ENCODE measurements at places on chromosomes 1 and 21.

DNA sequence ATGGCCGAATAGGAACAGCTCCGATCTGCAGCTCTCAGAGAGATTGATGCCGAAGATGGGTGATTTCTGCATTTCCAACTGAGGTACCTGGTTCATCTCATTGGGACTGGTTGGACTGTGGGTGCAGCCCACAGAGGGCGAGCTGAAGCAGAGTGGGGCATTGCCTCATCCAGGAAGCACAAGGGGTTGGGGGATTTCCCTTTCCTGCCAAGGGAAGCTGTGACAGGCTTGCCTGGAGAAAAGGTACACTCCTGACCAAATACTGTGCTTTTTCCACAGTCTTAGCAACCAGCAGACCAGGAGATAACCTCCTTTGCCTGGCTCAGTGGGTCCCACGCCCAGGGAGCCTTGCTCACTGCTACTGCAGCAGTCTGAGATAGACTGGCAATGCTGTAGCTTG is 66.9 kb downstream of the HSD3B1 start:
- DNase-seq = no peak

DNA sequence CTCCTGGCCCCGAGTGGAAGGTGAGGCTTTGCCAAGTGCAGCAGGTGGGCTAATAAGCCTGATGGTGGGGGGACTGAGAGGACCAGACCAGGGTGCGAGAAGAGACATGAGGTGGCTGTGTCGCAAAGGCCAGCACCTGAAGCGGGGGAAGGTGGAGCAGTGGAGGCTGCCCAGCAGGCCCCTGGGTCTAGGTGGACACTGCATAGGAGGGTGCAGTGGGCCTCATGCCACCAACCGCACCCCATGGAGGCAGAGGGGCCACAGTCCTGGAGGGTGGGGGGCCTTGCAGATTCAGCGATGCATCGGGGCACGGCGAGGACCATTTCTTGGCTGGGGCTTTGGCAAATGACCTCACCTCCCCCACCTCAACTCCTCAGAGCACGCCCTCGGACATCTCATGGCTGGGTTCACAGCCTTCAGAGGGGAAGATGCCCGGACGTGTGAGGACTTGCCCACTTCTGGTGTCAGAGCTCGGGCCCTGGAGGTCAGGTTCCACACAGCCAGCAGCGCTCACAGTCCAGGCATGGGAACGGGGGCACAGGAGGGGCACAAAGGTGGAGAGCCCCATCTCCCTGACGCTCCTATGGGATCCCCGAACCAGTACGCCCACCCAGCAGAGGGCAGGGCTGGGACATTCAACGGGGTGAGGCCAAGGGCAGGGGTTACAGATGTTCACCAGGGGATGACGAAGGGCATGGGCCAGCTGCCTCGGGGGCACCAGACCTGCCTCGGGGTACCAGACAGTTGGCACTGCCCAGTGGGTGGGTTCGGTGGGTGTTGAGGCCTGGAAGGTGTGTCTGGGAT is 35.4 kb downstream of the UBE2G2 start:
- DNase-seq = no peak

- no peak for DNase-seq
These were observed 104.7 kb downstream of the NCAM2 start for GRCh38 chr21:21102896-21103295.

DNA sequence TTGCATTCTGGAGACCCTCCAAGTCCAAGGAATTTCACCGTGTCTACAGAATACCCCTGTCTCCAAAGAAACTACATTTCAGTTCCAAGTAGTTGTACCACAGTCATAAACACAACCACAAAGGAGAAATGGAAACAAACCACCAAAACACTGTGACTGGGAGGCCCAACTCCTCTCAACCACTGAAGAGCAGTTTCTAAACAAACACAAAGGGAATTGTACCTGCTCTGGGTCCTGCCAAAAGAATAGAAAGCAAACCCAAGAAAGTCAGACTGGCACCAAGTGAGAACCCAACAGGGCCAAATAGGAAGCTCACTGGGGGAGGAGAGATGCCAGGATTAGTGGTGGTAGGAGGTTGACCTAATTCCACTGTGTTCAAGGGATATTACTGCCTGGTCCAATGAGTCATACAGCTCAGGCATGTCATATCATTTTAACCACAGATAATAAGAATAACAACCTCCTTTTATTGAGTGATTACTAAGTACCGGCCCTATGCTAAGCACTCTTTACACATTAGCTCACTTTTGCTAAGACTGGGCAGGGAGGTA is 123.9 kb upstream of the PPP2R5A start:
- no peak for DNase-seq

DNA sequence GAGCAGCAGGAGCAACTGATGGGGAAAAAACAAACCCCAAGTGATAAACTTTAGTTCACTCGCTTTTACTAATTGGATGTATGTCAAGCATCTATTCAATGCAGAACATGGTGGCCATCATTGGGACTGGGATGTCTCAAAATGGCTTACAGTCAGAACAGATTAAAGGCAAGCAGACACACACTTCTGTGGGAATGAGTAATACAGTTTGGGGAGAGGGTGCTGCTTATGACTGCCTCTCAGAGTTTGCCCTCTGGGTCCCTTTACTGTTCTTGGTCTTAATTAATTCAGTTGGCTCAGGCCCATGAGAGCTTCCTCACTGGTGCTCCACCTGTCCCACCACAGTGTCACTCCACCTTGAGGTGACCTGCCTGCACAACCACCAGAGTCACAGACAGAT is 119.5 kb downstream of the TBX19 start:
- DNase-seq = no peak

DNA sequence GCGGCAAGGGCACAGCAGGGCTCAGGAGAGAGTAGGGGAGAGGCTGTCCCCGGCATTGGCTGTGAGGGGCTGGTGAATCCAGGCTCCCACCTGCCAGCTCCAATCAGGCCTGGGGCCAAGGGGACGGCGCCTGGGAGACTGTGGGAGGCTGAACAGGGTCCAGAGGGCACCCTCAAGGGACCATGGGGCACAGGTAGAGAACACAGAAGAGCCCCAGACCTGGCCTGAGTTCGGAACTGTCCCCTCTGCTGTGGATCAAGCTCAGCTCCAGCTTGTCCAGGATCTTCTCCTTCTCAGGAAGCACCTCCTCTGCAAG is 67.0 kb downstream of the KCNAB2 start:
- no peak for DNase-seq

- no peak for DNase-seq
These were observed 83.4 kb upstream of the BMP8A start for GRCh38 chr1:39407896-39408640.

- DNase-seq = no peak
These were observed 111.8 kb upstream of the USP25 start for GRCh38 chr21:15617964-15618363.

- DNase-seq = no peak
These were observed 175.9 kb upstream of the NR5A2 start for GRCh38 chr1:199851439-199852140.

DNA sequence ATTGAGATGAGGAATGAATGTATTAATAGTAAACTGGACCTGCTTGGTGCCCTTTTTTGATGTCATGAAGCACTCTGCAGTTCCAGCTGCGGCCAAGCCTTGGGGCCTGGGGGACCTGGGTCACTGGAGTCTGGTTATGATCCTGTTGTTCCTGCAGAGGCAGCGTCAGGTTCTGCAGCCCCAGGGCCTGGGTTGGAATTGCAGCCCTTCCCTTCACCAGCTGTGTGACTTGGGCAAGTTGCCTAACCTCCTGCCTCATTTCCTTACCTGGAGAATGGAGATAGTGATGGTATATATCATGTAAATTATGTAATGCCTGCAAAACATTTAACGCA is 9.1 kb upstream of the ATP5PO start:
- DNase-seq = no peak

- DNase-seq = no peak
These were observed 130.6 kb downstream of the LIPI start for GRCh38 chr21:14080040-14080763.

DNA sequence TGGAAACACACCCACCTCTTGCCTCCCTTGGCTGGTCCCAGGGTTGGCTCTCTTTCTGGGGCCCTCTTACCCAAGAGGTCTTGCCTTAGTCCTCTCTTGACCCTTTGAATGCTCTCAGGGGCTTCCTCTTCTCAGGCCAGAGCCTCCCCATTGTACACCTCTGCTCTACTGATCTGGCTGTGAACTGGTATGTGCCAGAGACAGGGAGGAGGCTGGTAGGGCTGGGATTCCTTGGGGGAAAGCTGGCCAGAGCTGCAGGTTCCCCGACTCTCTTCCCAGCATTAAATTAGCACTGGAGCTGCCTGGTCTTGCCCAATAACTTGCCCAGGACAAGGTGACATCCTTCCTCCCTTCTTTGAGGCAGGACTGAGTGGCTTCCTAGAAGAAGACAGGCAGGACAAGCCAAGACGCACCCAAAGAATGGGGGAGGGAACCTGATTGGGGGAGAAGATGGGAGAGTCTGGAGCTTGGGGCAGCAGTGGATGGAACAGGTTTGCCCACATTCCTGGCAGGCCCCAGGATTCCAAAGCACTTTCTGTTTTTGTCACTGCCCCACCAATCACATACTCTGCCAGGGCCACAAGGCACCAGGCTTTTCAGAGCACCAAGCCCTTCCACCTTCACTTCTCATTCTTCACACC is 37.2 kb upstream of the CITED4 start:
- DNase-seq = no peak

DNA sequence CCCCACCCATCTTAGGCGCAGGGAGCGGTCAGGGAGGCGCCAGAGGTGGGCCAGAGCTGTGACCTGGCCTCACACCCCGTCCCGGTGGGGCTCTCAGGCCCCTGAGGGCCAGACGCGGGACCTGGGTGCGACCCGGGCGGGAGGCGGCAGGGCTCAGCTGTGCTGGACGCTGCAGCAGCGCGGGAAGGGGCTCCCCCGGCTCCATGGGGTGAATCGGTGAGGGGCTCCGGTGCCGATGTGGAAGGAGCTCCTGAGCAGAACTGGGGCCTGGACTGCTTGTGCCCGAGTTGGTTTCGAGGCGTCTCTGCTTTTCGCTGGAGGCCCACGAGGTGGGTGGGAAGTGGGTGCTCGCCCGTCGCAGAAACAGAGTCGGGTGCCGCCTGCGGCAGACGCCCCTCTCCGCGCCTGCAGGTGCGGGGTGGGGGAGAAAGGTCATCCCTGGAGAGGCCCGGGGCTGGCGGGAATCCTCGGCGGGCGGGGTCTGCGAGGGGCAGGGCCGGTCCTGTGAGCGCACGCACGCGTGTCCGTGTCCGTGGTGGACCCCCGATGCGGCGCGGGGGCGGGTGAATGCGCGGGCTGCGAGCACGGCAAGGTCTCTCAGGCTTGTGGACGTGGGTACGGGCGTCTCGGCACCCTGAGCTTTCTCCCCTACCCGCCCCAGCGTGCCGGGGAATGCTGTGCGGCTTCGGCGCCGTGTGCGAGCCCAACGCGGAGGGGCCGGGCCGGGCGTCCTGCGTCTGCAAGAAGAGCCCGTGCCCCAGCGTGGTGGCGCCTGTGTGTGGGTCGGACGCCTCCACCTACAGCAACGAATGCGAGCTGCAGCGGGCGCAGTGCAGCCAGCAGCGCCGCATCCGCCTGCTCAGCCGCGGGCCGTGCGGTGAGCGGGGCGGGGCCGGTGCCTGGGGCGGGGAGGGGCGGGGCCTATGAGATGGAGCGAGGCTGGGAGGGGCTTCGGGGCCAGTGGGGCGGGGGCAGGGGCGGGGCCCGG is 20.4 kb downstream of the AGRN start:
- peak; percentile 39 for DNase-seq

DNA sequence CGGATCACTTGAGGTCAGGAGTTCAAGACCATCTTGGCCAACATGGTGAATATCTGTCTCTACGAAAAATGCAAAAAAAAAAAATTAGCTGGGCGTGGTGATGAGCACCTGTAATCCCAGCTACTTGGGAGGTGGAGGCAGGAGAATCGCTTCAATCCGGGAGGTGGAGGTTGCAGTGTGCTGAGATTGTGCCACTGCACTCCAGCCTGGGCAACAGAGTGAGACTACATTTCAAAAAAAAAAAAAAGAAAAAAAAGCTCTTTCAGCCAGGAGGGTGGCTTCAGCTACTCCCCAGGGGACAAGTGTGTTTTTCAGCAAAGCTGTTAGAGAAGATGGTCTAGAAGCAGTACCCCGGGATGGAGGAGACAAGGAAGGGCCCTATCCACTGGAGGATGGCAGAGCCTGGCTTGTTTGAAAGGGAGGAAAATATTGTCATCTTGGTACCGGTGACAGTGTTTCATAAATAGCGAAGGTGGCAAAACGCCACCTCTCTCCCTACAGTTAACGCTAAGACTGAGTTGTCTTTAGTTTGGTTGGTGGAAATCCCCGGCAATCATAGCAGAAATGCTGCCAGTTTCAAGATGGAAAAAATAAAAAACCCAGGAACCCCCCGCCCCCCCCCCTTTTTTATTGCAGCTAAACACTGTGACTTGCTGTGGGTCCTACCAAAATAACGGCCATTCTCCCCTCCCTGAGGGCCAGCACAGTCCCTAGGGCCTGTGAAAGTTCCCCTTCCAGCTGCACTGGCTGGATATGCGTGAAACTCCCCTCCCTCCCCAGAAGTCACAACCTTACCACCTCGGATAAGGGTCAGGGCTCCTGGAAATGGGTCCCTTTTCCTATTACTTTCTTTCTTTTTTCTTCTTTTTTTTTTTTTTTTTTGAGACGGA is 3.5 kb downstream of the PIK3CD start:
- DNase-seq = no peak

- no peak for DNase-seq
These were observed at the start of gene RGS13 for GRCh38 chr1:192635939-192636338. TSS of gene RGS13 (plus strand) at chr1:192636147. CDS start at chr1:192644335, 8,188 bp downstream.

DNA sequence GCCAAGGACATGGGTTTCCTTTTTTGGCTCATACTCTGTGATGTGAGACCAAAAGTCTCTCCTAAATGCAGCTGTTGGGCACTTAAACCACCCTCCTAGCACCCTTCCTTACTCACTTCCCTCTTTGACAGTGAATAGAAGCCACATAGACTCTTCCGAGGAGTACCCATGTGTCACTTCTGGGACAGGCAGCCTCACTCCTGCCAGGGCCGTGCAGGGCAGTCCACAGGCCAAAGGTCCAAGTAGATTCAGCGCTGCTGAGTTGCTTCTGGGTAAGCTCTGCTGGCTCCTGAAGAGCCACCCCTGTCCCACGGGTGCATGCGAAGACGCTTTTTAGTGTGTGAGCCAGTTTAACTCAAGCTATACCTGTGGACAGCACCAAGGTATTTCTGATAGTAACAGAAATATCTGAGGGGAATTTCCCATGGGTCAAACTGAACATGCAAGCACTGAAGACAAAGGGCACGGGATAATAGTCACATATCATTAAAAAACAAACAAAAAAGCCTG is 36.8 kb upstream of the BMP8B start:
- DNase-seq = no peak

- DNase-seq = no peak
These were observed 34.5 kb upstream of the BCAR3 start for GRCh38 chr1:93716163-93716562.

- no peak for DNase-seq
These were observed 24.3 kb downstream of the EBNA1BP2 start for GRCh38 chr1:43147625-43148327.

DNA sequence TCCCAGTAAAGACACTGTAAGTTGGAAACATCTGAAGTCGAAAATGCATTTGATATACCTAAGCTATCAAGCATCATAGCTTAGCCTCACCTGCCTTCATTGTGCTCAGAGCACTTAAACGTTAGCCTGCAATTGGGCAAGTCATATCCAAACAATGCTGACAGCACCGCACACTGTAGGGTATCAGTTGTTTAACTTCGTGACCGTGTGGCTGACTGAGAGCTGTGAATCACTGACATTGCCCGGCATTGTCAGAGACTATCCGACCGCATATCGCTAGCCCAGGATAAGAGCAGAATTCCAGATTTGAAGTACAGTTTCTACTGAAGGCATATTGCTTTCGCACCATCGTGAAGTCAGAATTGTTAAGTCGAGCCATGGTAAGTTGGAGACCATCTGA is 41.5 kb downstream of the GALNT2 start:
- DNase-seq = no peak
